ENCODE measurements at places on chromosomes 5 and 9. TPM values are rescaled to one million over a fixed set of nuclear protein-coding genes. Genes with fewer than 3 reads are reported as not detected.

DNA sequence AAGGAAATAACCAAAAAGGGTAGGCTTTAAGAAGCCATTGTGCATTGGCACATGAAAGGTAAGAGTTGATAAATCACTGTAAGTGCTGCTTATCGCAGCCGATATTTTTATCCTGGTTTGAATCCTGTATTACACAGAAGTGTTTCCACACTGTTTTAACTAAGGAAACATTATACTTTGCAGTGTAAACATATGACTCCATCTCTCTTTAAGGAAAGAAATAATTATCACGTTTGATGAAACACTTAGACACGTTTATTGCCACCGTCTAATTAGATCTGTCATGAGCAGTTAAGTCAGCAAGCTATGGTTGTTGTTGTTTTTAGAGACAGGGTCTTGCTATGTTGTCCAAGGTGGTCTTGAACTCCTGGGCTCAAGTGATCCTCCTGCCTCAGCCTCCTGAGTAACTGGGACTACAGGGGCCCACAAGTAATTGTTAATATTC is 85.7 kb upstream of the TNFAIP8 start:
- no peak for DNase-seq

DNA sequence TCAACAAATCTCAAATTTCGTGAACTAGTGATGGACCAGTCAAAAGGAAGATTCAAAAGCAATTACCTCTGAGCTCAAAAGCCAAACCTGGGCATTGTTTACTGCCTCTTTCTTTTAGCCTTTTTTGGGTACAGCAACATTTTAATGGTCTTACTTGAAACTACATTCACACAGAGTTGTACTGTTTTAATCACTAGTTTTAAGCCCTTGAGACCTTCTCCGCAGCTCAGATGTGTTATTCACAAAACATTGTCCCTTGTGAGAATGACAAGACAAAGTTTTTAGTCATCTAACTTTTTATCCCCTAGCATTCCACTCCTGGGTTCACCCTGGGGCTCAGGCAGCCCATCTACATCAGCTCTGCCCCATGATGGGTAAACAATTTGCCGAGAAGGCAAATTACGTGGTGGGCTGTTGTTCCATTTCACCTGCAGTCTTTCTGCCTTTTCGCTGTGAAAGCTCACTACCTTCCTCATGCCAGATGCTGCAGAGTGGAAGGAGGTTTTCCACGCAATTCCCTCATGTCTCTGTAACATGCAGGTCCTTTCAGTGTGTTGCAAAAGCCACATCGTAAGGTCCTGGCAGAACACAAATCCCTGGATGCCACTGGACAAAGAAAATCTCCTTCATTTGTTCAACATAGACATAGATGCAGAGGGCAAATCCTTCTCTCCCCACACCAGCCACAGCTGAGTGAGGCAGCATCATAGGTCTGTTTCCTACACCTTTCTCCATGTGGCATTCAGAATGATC is 175.7 kb downstream of the EBF1 start:
- no peak for DNase-seq

DNA sequence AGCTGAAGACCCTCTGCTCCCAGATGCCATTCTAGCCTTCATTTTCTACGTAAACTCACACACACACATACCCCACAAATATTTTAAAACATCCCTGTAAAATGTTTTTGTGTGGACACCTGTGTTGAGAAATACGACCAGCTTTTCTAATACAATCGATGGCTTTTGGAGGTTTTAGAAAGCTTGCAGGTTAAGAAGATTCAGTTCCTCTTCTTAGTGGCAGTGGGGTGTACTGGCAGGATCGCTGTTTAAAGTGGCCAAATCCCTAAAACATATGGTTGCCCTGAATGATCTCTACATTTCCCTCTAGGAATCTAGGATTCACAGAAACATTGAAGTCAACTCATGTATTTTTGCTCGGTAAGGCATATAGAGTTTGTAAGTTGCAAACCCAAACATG is 236.3 kb downstream of the NSG2 start:
- DNase-seq, result no peak

DNA sequence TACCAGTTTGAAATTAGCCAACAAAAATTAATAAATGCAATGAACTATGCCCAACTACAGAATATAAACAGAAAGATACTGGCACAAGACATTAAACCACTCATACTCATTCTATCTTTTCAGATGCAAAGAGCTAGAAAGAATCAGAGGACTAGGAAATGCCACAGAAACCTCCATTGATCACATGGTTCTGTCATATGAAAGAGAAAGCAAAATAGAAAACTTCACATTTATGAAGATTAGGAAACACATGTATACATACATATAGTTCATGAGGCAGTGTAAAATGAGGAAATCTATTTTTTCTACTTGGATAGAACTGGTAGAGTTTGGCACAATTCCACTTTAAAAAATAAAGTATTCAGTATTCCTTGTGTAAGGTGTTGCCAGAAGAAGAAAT is 275.1 kb upstream of the PTGER4 start:
- DNase-seq, result no peak

DNA sequence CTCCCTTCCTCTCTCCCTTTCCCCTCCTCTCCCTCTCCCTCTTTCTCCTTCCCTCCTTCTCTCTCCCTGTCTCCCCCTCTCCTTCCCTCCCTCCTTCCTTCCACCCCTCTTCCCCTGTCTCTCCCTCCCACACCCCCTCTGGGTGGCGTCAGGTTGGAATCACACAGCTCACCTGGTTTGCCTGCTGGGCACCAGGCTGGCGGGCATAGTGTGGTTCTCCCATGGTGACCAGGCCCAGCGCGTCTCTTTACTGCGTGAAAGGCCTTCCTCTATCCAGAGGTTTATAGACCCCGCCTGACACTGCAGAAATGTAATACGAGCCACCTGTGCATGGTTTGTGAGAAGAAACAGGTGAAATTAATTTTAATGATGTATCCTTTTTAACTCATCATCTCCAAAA is 76.2 kb downstream of the MRPL36 start:
- DNase-seq, result no peak

PCDHA7 gene
- total RNA-seq, result 0.21 TPM

DEPDC1B gene
- total RNA-seq, result 5.3 TPM

- DNase-seq, result no peak
Observed at GRCh38 chr5:90551376-90551775, 7.2 kb upstream of the ADGRV1 start.

DNA sequence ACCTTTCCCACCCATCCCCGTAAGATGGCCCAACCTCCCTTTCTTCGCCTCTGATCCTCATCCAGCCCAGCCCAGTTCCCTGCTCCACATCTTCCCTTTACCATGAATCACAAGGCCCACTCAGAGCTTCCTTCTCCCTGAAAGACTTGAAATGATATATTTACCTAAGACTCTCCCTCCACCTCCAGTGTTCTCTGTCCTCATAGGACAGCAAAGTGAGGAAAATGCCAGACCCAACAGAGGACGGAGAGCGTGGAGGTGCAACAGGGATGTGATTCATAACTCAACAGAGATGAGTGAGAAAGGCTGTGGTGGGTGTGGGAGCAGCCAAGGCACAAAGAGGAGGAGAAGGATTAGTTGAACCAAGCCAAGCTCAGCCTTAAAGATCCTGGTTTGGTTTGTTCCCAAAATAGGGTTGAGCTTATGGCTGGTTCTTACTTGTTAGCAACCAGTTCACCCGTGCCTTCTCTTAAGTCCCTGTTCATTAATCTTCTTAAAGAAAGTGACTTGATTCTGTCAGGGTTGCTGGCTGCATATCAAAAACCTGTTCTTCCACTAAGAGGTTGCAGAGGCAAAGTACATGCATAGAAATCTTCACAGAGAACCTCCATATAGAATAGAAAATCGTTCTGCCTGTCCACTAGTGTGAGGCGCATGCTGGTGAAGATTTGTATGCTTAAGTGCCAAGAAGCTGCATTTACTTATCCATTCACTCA is 183.2 kb downstream of the ACTL7B start:
- DNase-seq, result no peak

DNA sequence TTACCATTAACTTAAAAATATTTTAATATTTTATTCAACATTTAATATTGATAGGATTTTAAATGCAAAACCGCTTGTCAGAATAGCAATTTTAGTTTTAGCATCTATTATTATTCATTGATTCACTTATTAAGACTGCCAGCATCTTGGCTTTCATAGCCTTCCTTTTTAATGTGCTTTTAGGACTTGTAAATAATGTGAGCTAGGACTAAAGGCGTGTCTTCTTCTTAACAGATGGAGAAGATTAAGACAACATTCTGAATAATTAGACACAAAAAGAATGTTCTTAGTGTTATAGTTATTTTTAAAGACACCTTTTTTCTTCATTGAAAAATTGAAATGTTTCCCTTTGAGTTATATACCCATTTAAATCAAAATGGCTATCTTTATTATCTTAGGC is 6.9 kb downstream of the IL31RA start:
- no peak for DNase-seq
